Esophagus squamous epithelium (tissue), 5 donors: ENCODE measurements at places on chromosomes 3 and 15.

DNA sequence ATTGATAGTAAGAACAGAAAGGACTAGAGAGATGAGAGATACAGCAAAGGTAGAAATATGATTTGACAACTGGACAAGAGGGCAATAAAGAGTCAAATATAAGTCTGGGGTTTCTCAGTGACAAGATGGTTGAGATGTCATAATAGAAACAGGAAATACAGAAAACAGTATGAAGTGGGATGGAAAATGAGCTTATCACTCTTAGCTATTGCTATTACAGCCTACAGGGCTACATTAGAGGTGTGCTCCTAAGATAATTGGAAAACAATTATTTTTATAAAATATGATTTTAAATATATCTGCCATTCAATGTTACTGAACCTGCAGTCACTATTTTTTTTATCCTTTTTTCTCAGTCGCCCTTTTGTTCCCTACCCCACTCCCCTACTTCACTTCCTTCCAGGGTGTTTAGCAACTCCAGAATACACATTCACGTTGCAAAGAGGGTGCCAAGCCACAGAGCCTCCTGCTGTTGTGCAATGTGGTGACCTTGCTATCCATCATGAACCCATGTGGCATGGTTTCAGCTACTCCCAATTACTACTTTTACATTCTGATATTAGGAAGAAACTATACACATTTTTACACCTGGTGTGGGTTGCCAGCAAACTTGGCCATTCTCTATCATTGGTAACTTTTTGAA is 6.0 kb downstream of the NRG4 start:
- no peak for DNase-seq

GRCh38 chr15:58985443-58985842 is 2.0 kb upstream of the RNF111 start:
- DNase-seq = no peak

GRCh38 chr15:55289746-55290527 is at the start of gene RAB27A:
Gene RAB27A, minus strand, starts transcription at chr15:55289813. Its CDS starts 54,879 bp downstream, at chr15:55234934.
- no peak for DNase-seq

DNA sequence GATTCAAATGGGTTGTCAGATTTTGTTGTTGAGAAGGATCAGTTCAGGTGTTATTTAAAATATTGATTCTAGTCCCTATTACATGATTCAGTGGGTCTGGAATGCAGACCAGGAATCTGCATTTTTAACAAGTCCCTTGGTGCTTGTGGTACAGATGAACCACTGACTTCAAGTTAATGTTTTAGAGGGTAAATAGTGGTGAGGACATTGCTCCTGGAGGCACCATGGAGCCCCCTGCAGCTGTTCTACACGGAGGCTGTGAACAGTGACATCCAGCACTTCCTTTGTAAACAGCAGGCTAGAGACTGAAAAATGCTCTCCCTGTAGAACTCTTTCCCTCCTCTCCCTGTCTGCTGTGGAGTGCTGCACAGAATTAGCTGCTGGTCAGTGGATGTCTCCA is 4.8 kb upstream of the FSIP1 start:
- DNase-seq = no peak

DNA sequence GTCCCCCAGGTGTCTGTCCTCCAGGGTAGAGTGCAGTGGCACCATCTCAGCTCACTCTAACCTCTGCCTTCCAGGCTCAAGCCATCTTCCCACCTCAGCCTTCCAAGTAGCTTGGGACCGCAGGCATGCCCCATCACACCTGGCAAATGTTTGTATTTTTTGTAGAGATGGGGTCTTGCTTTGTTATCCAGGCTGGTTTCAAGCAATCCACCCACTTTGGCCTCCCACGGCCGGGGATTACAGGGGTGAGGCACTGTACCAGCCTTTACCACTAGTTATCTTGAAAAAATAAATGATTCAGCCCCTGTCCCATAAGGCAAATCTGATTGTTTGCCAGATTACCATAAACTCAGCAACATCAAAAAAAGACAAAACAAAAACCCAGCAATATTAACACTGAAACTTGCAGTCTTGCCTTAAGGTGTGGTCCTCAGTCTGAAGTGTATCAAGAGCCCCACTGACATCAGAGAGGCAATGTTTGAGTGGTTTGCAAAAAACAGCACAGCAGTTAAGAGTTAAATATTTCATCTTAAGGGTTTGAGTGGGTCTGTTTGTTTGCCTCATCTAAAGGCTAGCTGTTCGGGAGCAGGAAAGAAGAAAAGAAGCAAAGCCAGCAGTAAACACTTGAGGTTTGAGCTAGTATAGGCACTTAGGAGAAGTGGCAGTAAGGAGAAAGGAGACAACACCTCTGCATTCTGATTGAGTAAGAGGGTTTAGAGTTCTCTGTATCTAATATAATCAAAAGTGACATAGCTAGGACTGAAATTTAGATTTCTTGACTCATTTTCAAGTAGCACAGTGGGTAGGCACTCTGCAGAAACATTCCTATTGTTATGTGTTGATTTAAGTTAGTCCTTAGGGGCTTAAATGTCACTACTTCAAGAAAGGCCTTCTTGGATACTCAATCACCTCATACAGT is 26.3 kb upstream of the EDEM1 start:
- no peak for DNase-seq

- no peak for DNase-seq
These were observed 389.6 kb downstream of the MFSD1 start for GRCh38 chr3:159191447-159191846.

DNA sequence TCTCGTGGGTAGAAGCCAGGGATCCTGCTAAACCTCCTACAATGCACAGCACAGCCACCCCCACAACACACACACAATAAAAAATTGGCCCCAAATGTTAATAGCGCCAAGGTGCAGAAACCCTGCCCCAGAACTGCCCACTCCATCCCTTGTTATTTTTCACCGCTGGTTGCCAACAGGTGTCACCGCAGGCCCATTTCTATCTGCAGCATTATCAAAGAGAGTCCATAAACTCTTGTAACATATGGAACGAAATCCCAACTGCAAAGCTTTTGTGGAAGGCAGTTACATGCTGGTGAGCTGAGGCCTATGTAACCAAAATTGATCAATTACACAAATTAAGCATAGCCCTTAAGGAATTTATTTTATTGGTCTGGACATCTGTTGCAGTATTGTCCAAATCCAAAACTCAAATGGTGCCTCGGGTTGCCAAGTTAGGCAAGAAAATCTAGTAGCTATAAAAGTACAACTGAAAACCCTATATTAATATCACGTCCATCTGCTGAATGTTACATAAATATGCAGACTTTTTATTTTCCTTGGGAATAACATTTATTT is 66.2 kb downstream of the SAMMSON start:
- no peak for DNase-seq

DNA sequence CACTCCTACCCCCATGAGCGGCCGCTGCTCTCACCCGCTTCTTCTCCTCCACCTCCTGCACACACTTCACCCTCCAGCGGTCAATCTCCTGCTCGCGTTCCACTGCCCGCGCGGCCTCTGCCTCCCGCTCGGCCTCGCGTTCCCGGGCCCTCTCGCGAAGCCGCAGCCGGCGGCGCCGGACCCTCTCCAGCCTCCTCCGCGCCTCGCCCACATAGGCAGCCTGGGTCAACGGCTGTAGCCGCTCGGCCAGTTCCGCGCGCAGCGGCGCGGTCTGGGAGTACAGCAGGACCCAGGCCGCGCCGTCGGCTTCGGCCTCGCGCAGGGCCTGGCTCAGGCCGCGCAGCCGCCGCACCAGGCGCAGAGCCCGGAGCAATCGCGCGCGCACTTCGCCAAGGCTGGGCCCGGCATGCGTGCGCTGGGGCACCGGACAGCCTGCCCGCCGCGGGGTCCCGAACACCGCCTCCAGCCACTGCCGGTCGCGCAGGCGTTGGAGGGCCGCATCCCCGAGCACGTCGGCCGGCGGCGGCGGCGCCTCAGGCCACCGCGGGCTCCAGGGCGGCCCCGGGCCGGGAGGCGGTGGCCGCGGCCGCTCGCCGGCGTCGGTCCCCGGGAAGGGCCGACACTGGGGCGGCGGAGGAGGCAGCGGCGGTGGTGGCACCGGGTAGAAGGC is 595 bp downstream of the PDCD7 start:
- no peak for DNase-seq

DNA sequence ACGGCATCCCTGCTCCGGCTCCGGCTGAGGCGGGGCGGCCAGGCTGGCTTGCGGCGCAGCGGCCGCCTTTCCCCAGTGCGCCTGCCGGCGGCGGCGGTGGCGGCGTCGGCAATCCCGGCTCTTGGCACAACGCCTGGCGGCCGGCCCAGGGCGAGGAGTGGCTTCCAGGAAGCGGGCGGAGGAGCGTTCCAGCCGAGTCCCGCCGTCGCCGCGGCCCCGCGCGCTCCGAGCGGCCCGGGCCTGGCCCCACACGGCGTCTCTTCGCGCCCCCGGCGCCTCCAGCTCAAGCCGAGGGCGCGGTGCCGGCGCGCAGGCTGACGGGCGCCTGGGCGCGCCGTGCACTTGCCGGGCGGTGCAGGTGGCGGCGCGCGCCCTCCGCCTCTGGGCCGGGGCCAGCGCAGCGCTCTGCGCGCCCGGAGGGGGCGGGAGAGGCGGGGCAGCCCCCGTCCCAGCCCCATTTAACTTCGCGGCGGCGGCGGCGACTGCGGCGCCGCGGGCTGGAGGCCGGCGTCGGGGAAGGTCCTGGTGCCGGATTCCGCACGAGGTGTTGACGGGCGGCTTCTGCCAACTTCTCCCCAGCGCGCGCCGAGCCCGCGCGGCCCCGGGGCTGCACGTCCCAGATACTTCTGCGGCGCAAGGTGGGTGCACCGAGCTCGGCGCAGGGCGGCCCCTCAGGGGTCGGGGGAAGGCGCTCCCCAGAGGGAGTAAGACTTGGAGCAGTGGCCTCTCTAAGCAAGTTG is at the start of gene ADAMTSL3:
ADAMTSL3 (plus strand) TSS at position 485 of the 740 bp plus-strand sequence. CDS start 1,639 bp downstream, outside the sequence.
- no peak for DNase-seq

DNA sequence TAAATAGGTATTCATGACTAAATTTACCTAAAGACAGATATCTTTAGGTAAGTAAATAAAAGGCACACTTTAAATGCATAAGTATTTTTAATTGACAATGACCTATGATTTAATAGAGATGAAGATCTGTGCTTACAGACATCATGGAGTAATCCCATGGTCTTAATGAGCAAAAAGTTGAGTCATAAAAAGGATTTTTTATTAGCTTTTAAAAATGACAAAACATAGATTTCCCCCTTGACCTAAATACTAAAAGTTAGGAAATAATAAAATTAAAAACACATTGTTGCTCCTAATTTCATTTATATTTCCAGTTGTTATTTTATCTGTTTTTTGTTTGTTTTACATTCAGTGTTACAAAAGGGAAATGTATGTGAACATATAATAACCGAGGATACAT is 1005.7 kb downstream of the ROBO1 start:
- DNase-seq = no peak

GRCh38 chr3:127454051-127454450 is 136.5 kb downstream of the TPRA1 start:
- DNase-seq = no peak

GRCh38 chr3:17782751-17783150 is 40.3 kb upstream of the TBC1D5 start:
- DNase-seq = no peak

DNA sequence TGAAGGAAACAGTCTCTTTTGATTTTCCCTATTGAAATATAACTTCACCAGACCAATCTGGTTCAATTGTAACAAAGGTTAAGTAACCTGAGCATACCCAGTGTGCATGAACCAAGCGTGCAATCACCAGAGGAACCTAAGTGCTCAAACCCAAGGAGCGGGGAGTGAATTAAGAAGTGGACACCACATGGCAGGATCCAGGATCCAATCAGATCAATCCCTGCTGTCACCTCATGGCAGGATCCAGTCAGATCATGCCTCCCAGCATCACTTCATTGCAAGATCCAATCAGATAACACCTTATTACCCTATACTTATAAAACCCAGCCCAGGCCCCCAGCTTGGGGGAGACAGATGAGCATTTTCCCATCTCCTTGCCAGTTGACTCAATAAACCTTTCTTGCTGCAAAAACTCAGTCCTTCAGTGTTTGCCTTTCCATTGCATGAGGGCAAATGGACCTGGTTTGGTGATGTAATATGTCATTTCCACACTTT is 38.9 kb upstream of the RNU6-1 start:
- no peak for DNase-seq

DNA sequence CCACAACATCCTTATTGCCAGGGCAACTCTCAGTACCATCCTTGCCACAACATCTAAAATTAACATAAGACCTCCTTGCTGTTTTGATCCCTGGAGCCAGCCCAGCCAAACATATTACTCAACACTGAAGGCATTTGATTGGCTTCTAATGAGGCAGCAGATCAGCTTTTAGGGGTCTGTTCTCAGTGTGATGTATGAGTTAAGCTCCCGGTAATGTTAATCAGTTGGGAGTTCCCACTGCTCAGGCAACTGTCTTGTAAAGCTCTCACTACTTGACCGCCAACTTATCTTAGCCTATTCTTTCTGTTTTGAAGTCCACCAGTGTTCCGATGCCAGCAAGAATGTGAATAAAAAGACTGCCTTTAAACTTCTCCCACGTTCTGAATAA is 158.9 kb downstream of the FOXB1 start:
- no peak for DNase-seq

DNA sequence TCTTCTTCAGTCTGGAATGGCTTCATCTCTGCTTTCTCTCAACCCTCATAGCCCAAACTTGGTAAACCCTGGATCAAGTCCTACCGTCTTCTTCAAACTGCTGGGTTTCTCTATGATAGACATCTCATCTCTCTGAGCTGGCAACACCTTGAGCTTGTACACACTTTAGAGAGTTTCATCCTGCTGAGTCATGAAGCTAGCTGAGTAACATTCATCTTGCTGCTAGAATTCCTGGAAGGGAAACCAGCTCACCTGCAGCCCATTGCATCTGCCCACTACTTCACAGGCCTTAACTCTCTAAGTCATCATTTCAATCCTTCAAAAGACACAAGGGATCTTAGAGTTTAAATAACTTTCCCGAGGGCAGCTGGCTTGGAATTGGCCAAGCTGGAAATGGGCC is 175.5 kb upstream of the RORA start:
- DNase-seq = no peak

- no peak for DNase-seq
These were observed at the start of gene SPSB4 for GRCh38 chr3:141050576-141051442. Gene SPSB4, plus strand, starts transcription at chr3:141051347. Its CDS starts 14,758 bp downstream, at chr3:141066105.

GRCh38 chr15:61248790-61249189 is 19.7 kb upstream of the RORA start:
- no peak for DNase-seq

DNA sequence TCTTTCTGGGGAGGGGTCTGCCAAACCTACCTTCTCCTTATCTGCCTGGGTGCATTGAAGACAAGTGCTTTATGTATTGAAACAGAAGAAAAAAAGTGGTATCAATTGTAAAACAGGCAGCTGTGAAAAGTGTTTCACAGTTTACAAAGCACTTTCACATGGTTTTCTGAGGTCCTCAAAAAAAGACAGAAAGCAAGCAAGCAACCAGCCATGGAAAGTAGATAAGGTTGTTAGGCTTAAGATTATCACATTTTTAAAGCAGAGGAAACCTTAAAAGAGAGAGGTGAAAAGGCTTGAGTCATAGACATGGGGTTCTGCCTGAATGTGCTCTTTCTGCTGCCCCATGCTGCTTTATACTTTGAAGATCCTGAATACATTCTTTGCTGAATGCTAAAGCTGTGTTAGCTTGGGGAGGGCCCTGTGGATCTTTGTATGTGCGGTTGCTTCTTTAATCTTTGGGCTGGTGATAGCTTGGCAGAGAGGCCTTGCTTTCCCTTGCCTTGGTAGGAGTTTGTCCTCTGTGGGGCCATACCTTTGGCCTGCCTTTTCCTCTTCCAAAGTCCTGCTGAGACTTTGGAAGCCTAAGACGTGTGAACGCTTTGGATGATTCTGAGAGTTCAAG is 2.6 kb downstream of the SMAD3 start:
- no peak for DNase-seq

GRCh38 chr3:43086460-43087165 is 19.3 kb downstream of the POMGNT2 start:
- no peak for DNase-seq

- DNase-seq = no peak
These were observed 5.2 kb downstream of the ARPP19 start for GRCh38 chr15:52563501-52564060.

GRCh38 chr3:42681361-42682038 is 3.8 kb upstream of the KLHL40 start:
- DNase-seq = no peak
